Hematopoietic multipotent progenitor cell treated with erythropoietin and hydrocortisone succinate and interleukin-3 and kit ligand, for 15 days (in vitro differentiated cells): ENCODE measurements at places on chromosomes 5 and 9.

DNA sequence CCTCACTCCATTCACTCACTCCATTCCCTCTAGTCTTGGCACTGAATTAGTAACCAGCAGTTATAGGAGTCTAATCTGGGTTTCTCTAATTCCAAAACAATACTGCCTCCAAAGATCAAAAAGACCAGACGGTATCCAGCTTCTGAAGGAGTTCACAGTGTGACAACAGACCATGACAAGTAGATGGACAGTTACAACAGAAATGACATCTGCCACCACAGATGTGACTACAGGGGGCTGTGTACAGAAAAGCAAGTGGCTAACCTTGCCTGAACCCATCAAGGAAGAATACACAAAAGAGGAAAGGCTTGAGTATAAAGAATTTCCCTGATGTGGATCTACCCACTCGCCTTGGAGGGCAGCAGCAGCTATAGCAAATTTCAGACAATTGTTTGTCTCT, 112.4 kb downstream of the ACTL7B start:
- DNase-seq, result no peak

DNA sequence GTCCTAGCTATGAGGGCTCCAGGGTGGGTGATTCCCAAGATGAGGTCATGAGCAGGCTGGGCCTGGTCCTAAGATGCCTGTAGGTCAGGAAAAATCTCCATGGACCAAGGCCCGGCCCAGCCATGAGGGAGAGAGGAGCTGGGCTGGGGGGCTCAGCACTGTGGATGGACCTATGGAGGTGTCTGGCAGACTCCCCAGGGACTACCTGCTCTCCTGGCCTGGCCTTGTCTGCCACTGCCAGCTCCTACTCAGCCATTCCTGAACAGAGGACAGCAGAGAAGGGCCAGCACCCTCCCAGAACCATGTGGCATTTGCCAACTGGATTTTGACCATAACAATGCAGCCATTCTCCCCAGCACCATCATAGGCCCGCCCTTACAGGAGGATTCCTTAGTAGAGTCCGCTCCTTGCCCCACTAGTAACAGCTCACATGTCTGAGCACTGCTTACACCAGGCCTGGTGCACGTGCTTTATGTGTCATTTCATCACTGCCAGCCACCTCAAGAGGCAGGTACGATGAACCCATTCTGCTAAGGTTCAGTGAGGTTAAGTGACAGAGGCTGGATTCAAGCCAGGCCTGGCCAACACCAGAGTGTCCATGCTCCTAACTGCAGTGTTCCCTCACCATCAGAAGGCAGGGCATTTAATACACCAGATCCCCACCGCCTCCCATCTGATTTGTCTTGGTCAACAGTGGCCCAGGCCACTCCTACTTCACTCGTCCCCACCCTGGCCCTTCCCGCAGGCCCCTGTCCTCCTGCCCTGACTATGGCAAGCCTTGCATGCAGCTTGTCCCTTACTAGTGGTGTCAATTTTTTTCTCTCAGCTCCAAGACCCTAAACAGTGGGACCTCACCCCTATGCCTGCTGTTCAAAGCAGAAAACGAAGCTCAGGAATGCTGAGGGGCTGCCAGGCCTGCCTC, 669 bp downstream of the IL13 start:
- no peak for DNase-seq

DNA sequence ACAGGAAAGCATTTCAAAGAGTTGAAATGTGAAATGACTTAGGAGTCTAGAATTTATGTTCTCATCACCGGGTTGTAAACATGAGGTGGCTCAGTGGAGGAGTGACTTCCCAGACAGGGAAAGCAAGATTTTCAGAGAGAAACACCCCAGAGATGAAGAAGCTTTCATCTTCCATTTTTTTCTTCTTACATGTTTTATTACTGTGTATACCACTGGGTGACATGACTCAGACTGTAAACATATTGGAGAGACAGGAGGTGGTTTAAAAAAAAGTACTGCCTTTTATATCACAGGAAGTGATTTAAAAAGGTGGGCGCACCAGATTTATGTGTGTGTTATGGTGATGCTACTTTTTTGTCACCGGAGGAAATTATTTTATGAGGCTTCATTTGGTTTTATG, 209.1 kb upstream of the TUT7 start:
- no peak for DNase-seq

DNA sequence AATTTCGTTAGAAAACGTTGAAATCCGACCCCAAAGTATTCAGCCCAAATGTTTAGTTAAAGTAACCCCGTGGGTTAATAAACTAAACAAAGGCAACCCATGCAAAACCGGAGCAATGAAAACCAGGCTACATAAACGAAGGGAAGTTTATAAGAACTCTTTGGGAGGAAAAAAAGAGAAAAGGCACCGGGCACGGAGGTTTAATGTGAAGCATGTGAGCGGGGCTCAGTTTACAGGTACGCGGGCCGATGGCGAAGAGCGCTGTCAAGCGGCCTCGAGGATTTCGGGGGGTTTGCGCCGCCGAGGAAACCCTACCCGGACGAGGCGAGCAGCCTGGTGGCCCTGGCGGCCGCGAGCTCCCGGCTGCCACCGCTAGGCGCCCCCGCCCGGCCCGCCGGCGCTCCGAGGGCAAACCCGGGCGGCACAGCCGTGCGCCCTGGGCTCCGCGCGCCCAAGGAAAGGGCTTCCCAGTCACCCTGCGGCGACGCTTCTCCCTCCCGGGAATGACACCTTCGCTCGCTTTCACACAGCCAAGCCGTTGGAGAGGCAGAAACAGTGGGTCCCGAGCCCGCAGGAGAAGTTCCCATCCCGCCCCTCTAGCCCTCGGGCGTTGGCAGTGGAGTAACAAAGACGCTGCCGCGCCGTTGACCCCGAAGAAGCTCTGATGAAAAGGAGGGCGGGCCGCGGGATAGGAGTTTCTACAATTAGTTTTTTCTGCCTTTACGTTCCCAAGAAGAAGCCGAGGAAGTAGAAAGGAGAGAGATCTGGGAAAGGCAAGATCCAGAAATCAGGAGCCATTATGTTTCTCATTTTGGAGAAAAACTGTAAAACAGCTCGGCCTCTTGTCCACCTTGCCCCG, 126.0 kb downstream of the TMEM174 start:
- no peak for DNase-seq

- no peak for DNase-seq
These were observed 166.6 kb upstream of the NFIB start for GRCh38 chr9:14480526-14480925.

- DNase-seq, result no peak
These were observed 294.9 kb downstream of the NR3C1 start for GRCh38 chr5:143108498-143109128.

GRCh38 chr9:136729144-136729543, 13.6 kb downstream of the LCN10 start:
- DNase-seq, result no peak

- DNase-seq, result no peak
These were observed 421.7 kb upstream of the TYRP1 start for GRCh38 chr9:12271421-12271891.

DNA sequence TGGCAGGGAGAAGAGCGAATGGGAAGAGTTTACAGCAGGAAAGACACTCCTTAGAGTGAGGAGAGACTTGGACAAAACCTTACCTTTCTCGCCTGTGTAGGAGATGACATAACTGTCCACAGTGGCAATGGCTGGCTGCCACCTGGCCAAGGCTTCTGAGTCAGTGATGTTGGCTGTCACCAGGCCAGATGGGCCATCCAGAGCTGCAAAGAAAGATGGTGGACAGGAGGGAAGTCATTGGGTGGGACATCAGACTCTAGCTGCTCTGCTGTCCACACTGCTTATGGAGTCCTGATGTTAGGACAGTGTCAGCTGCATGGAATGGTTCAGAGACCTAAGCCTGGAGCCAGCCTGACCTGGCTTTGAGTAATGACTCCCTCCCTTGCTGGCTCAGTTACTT, 79.8 kb downstream of the TNC start:
- DNase-seq, result no peak

- DNase-seq, result no peak
These were observed 14.4 kb downstream of the CPLX2 start for GRCh38 chr5:175885813-175886212.

GRCh38 chr9:102049586-102050246, 311.3 kb upstream of the GRIN3A start:
- DNase-seq, result no peak

DNA sequence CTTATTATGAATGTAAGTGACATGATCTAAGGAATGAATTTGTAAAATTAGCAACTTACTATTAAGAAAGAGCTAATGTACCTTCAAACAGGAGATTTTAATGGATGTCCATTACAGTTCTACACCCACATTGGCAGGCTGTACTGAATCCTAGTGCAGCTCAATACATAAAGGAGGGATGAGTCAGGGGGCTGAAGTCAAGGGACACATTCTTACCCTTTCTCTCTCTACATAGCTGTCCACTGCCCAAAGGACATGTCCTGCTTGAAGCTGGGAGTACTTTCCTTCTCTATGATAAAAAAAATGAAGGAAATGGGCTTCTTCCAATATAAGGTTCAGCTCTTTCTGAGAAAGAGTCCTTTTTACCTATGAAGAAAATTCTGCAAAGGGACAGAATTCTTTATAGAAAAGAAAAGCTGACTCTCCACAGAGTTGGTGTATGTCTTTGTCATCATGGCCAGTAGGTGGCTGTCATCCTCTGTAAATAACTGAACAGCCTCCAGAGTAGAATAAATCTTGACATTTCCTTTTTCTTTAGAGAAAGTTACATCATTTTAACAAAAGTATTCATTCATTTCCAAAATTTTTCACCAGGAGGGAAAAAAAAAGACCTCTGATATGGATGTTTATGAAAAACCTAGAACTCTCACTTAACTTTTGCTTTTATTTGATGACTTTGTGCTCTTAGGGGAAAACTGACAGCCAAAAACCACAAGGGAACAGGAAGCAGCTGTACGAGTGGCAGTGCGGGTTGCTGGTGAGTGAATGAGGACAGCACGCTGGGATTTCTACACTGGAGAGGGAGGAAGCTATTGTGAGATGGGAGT, 13.1 kb upstream of the IFNA14 start:
- no peak for DNase-seq

- DNase-seq, result no peak
These were observed 136.1 kb downstream of the FGF1 start for GRCh38 chr5:142549834-142550233.

GRCh38 chr5:1222147-1222546, 3.0 kb upstream of the SLC6A18 start:
- no peak for DNase-seq

DNA sequence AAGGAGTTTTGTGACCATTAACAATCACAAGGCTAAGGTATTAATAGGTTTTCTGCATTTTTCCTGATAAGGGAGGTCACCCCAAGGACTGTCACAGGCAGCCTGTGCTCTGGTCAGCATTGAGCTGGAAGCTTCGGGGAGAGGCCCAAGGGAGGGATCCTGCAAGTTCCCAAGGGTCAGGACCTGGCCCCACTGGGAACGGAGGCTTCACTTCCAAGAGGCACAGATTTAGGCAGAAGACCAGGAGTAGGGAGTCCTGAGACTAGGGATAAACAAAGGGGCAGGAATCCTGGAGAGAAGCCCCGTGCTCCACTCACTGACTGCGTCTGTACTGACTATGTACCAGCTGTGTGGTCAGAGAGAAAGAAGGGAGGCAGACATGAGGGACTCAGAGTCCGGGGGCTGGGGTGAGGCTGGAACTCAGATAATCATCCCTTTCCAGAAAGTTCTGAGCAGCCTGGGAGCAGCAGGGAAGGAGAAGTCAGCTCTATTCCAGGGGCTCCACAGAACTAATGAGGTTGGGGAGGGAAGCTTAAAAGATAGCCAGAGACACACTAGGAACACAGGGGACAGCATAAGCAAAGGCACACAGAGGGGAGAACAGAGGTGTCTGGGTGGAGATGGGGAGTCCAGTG, 37.8 kb downstream of the B4GALT1 start:
- no peak for DNase-seq

GRCh38 chr5:27963050-27963783, 924.8 kb upstream of the CDH9 start:
- no peak for DNase-seq

GRCh38 chr9:8705861-8706260, 906.3 kb upstream of the DMAC1 start:
- no peak for DNase-seq

- no peak for DNase-seq
These were observed 159.2 kb upstream of the RAI14 start for GRCh38 chr5:34496701-34497469.

GRCh38 chr5:68408345-68408871, 192.9 kb downstream of the PIK3R1 start:
- DNase-seq, result no peak

- DNase-seq, result no peak
These were observed 191.4 kb downstream of the DCP2 start for GRCh38 chr5:113167985-113168384.

DNA sequence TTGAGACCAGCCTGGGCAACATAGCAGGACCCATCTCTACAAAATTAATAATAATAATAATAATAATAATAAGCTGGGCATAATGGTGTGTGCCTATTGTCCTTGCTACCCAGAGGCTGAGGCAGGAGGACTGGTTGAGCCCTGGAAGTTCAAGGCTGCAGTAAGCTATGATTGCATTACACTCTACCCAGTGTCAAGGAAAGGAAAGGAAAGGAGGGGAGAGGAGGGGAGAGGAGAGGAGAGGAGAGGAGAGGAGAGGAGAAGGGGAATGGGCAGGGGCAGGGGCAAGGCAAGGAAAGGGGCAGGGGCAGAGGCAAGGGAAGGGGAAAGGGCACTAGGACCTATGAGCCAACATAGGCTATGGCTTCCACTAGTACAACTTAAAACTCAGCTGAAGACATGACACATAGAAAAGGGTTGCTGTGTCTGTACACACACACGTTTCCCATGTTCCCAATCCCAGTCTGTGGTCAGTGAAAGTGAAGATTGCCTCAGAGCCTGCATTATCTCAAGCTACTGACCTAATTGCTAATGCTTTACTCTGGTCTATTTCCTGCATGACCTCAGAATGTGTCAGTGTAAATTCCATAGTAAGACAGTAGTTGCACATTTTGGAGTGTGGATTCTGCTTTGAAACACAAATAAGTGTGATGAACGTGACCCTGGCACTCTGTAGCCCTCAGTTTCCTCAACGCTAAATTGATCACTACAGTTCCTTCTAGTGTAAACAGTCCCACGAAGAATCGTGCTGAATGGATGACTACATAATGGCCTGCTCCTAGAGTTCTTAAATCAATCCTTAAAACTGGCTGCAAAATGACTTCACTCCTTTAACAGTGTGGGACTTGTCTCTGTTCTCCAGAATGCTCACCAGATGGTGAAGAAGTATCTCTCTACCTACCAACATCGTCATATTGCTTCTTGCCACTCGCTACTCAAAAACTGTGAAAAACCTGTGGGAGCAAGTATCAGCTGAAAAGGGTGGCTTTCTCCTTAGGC, 497.0 kb downstream of the RAB3C start:
- DNase-seq, result no peak

GRCh38 chr9:93267091-93267541, 83.2 kb downstream of the WNK2 start:
- DNase-seq, result no peak
